Stimulated activated CD4-positive, alpha-beta T cell treated with anti-CD3 and anti-CD28 coated beads, Interleukin-1b, Interleukin-23, amount 100 ng/mL, for 4 hours (primary cell): ENCODE measurements at places on chromosomes 2 and 18.

DNA sequence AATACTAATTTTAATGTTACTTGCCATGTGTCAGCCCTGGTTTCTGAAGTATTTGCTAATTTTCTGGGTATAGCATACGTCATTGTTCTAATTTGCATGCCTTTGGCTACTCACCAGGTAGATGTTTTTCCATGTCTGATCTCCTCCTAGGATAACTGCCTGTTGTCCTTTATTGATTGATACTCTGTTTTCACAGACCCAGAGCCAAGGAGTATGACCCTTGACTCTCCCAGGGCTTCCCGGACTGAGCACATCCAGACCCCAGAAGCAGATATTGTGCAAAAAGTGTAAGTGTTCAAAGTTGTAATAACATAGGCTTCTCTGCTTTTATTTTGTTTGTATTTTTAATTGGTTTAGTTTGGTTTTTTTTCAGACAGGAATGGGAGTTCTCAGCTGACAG, 53.8 kb downstream of the SUMO1 start:
- no peak for DNase-seq

GRCh38 chr2:67919490-67919889, 143.3 kb downstream of the C1D start:
- no peak for DNase-seq

DNA sequence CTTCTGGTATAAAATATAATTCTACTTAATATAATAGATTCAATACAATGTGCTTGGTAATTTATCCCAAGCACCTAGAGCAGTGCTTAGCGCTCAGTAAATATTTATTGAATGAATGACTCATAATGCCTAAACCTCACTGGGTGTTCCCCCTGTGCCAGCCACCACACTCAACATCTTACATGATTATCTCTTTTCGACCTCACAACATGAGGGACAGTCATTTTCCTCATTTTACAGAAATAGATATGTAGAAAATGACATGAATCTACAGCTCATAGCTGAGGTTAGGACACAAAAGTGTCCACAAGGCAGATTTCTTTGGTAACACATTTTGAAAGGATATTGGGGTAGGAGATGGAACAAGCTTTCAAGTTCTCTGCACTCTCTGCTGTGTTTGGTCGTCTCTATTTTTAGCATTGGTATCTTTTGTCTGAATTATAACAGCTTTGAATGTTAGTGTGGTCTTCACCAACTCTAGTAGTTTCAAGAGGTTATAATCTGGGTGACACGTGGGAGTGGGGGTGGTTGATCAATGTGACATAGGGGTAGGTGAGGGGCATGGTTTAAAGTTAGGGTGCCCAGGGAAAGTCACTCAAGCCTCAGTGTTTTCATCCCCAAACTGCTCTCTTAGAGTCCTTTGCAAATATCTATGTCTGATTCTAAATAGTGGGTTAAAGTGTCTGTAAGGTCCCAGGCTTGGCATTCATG, 9.8 kb downstream of the MYOM1 start:
- DNase-seq = no peak

GRCh38 chr2:188892636-188893035, 81.5 kb upstream of the COL3A1 start:
- no peak for DNase-seq

GRCh38 chr2:8586457-8587051, 95.3 kb upstream of the ID2 start:
- DNase-seq = no peak

GRCh38 chr2:138122891-138123290, 158.6 kb downstream of the HNMT start:
- DNase-seq = no peak

- DNase-seq = no peak
Measured at GRCh38 chr2:231673348-231673770, 35.0 kb upstream of the PTMA start.
